ENCODE measurements at places on chromosomes 7 and 10.

DNA sequence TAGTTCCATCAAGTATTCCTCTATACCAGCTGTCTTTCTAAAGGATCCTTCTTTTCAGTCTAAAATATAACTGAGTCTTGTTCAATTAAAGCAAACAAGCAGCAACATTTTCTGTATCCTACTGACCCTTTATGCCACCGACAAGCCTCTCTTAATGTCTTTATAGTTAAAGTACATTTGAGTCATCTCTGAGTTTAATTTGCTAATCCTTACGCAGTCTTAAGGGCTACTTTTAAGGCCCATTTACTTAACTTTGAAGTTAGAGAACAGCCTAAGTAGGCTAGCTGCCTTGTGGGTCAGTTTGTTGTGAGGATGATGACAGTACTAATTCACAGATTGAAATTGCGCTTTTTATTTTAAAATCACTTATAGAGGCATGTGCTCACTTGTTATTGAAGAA, 265.5 kb upstream of the FERD3L start:
- DNase-seq: no peak

- DNase-seq: no peak
Observed at GRCh38 chr10:94131885-94132284, 138.2 kb downstream of the PLCE1 start.

DNA sequence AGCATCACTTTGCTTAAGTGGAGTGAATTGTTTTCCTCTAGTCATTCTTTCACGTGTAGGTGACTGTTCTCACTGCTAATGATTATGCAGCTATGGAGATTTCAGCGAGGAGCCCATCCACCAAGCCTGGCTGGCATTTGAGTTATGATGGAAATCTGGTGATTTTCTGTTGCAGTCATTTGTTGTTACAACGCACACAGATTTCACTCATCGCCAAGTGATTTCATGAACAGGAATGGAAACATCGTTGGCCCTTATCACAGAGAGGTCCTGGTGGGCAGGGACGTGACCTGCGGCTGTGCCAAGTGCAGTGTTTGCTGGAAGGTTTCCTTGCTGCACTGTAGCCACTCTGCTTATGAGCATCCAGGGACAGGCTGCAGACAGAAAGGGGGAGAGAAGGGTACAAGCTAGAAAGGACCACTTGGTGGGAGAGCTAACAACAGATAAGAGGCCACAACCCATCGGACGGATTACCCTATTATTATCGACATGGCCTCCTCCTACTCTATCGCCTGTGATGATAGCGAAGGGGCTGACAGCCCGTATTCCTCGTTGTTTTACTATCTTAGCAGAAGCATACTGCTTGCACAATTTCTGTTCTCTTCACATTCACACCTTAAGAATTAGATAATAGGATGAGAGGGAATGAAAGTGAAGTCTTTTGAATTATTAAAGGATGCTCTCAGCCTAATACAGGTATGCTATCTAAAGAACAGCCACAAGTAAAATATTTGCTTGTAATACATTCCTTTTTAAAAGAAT, 99.0 kb upstream of the PITRM1 start:
- DNase-seq: no peak

GRCh38 chr7:128830231-128831177, at the start of gene FLNC:
FLNC (plus strand) TSS chr7:128830406; CDS start chr7:128830638, 232 bp downstream.
- DNase-seq: peak; percentile 21

DNA sequence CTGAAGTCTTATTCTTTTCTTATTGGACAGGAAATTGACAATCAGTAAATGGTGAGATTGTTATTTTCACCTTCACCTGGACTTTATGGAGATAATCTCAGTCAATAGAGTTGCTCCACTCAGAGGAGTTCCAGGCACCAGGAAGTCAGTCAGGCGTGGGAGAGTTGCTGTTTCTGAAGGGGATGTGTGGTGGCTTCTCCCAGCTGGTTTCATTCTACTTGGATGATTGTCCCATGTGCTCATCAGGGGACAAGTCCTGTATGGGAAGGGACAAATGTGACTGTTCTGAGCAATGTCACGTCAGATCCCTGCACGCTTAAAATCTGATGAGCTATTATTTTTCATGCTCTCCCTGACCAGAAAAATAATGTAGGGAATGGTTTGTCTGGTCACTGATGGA, 222.5 kb upstream of the PITRM1 start:
- DNase-seq: no peak

DNA sequence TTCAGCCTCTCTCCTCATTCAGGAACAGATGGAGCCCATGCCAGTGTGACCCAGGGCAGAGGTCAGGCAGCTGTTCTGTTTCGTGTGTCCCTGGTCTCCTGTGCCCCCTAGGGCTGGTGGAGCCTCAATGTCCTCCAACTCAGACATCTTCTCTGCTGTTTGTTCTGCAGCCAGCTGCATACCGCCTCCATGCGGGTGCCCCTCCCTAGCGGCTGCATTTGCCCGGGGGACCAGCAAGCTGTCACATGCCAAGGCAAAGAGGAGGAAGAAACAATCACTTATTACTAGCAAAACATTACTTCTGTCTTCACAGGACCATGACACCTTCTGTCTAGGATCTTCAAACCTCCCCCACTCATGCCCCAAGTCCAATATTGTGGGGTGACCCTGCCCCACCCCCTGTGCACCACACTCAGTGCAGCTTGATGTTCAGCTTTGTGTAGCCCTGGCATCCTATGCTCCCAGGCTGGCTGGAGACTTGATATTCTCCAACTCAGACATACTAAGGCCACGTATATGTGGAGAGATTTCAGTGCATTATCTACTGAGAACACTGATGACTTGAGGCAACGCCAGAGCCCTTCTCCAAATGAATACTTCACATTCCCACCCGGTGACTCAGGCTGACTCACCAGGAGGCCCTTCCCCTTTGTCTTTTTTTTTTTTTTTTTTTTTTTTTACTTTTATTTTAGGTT, 188.9 kb downstream of the SKIDA1 start:
- no peak for DNase-seq

GRCh38 chr10:17128261-17128660, 1.4 kb downstream of the CUBN start:
- DNase-seq: no peak
